ENCODE measurements at places on chromosomes 7 and 10.

DNA sequence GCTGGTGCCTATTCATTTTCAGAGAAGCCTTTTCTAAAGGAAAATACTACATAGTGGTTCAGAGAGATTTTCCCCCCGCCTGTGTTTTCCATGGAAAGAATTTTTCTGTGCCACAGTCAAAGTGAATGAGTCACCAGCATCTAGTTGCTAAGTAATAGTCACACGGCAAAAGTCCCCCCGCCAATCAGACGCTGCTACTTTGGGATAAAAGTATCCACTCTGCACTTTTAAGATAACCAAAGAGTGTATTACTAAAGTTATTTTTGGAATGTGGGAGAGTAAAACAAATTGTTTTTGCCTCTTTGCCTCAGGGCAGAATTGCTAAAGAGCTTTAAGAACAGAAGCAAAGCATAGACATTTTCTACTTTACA, 23.5 kb downstream of the ABLIM1 start:
- no peak for DNase-seq

DNA sequence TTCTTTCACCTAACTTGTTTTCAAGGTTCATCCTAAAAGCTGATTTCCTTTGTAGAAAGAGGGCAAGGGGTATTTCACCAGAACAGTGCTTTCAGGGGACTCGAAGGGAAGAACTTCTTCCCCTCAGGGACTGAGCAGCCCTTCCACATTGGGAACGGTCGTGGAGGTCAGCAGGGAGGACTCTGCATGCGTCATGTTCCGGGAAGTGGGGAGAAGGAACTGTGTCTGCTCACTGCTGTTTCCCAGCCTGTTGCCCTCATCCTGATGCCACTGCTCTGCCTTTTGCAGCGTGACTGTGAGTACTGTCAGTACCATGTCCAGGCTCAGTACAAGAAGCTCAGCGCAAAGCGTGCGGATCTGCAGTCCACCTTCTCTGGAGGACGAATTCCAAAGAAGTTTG, 27.2 kb downstream of the MCM10 start:
- no peak for DNase-seq

GRCh38 chr10:133021116-133021962, 66.4 kb upstream of the ADGRA1 start:
- DNase-seq: no peak

DNA sequence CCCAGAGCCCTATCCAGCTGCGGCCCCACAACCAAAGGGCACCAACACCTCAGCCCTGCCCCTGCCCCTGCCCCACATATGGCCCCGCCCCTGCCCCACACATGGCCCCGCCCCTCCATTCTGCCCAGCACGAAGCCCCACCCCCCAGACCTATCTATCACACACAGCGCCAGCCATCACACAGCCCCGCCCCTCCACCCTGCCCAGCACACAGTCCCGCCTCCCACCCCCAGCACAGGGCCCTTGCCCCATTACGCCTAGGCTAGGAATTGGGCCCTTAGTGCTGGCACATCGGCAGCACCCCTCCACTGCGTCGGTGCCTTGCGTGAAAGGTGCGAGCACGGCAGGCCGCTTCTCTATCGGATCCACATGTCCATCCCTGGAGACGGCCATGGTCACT, 126.8 kb downstream of the MAD1L1 start:
- no peak for DNase-seq

DNA sequence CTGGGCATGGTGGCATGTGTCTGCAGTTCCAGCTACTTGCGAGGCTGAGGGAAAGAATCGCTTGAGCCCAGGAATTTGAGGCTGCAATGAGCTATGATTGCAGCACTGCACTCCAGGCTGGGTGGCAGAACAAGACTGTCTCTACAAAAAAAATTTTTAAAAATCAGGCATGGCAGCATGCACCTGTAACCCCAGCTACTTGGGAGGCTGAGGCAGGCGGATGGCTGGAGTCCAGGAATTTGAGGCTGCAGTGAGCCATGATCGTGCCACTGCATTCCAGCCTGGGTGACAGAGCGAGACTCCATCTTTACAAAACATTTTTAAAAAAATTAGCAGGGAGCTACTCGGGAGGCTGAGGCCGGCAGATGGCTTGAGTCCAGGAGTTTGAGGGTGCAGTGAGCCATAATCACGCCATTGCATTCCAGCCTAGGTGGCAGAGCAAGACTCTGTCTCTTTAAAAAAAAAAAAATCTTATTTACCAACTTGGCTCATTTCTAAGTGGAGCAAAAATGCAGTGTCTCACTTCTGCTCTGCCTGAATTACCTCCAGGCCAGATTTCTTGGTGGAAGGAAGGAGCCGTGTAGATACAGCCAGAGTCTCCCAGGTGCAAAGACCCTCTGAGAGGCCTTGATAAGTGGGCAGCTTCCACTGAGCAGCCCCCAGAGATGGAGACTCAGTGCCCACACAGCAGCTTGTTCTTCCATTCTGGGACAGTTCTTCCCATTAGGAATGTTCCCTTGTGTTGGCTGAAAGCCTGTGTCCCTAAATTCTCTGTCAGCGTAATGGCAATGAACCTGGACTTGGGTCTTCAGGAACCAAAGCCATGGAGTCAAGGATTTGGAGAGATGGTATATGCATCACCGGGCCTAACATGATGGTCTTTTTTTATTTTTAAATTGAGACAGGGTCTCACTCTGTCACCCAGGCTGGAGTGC, 30.0 kb downstream of the GTF2IRD1 start:
- no peak for DNase-seq

GRCh38 chr10:72682638-72683037, 9.3 kb upstream of the MCU start:
- no peak for DNase-seq

DNA sequence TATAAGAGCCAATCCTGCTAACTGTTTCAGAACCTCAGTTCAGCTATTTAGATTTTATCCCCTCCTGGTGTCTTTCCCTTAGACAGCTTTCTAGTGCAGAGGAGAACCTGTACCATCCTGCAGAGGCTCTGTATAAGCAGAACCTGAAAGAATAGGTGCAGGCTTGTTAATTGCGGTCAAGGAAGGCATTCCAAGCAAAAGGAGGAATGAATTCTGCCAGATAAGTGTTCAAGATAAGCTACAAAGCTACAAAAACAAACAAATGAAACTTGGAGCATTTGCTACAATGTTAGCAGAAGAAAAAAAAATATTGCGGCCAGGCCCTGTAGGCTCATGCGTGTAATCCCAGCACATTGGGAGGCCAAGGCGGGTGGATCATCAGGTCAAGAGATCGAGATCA, 32.6 kb upstream of the AGMO start:
- no peak for DNase-seq

- no peak for DNase-seq
Observed at GRCh38 chr10:115827231-115828009, 445.6 kb downstream of the GFRA1 start.

GRCh38 chr10:75358132-75358531, 43.4 kb downstream of the ZNF503 start:
- DNase-seq: no peak

DNA sequence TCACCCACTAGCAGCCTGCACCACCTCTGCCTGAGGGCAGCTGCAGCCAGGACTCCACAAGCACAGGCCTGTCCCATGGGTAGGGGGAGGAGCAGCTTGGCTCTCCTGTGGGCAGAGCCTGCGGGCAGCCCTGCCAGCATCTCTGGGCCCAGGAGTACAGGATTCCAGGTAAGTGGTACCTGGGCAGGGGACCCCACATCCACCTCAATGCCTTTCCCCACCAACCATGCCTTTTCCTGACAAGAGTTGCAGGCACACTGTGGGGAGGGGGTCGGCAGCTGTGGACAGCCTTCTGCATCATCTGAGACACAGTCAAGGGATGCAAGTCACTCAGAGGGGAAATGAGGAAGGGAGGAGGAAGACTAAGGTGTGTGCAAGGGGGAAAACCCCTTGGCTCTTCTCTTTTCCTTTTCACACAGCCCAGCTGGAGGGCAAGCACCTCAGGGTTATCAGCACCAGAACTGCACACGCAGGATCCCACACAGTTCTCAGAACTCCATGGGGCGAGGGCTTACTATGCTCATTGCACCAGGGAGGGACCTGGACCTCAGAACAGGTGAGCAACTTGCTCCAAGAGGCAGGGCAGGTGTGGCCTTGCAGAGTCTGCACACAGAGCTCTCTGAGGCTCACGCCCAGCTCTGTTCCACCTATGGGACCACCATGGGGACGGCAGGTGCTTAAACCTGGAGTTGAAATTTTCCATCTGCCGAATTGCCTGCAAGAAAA, 16.5 kb upstream of the ANTXRL start:
- DNase-seq: no peak

DNA sequence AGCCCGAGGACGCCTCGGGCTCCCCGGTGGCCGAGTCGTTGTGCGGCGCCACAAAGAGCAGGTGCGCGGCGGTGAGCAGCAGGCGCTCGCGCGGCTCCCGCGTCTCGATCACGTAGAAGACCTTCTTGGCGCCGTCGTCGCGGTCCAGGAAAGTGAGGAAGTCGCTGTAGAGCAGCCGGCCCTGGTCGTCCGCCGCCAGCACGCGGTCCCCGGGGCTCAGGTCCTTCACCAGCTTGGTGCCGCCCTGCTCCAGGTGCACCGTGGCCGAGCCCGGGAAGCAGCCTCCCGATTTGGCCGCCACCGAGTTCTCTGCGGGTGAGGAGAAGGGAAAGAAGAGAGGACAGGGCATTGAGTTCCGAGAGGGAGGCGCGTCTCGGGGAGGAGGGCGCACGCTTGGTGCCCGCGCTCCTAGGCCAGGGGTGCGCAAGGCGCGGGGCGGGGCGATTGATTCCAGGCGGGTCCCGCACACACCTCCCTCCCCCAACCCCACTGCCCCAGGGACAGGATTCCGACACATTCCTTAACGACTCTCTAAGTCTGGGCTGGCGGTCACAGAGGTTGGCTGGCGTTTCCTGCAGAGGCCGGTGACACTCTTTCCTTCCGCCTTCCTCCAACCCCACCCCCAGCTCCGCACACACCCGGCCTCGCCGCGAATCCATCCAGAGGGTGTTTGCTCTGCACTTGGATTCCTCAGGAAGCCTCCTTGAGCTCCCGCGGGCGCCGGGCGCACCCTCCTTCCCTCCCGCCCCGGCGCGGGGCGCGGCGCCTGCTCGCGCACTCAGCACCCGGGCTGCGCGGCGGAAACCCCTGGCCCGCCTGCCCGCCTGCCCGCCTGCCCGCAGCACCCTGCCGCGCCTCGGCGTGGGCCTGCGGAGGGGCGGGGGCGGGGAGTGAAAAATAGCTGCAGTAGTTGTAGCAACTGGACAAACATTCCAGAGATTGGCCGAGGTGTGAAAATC, 8.6 kb downstream of the SHH start:
- DNase-seq: no peak

DNA sequence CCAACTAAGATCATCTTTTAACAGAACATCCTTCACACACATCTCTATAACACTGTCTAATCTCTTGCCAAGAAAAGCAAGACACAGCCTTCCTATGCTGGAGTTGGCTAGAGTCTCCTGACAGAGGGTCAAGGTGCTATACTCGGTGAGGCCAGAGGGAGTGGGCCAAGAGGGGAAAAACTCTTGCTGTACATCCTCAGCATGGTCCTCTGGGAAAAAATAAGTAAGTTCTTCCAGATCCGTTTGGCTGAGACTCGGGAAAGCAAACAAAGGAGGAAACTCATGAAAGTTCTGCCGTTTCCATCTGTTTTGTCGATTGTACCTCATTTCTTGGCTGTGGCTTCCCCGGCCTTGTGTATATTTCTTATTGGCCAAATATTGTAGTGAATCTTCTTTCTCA, 33.9 kb downstream of the VWDE start:
- no peak for DNase-seq

- DNase-seq: no peak
Observed at GRCh38 chr10:113045147-113046055, 95.4 kb downstream of the TCF7L2 start.

- no peak for DNase-seq
Observed at GRCh38 chr7:105643384-105643783, 62.1 kb upstream of the EFCAB10 start.

DNA sequence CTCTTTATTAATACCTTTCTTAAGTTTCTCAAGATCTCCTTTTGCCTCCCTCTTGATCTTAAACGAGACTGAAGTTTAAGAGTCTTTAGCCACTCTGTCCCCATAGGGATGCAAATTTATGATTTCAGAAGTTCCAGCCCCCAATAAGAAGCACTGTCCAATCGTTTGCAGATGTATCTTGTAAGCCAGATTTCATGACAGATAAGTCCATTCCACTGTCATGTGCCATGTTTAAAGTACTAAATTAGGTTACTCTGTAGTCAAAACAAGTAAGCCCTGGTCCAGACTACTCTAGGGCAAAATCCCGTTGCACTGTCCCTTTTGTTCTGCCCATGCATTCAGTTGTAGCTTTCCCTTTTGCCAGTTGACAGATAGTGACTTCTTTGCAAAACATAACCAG, 157.2 kb upstream of the KAT6B start:
- DNase-seq: no peak

- DNase-seq: no peak
Observed at GRCh38 chr7:152850420-152850819, 90.9 kb downstream of the ACTR3B start.

DNA sequence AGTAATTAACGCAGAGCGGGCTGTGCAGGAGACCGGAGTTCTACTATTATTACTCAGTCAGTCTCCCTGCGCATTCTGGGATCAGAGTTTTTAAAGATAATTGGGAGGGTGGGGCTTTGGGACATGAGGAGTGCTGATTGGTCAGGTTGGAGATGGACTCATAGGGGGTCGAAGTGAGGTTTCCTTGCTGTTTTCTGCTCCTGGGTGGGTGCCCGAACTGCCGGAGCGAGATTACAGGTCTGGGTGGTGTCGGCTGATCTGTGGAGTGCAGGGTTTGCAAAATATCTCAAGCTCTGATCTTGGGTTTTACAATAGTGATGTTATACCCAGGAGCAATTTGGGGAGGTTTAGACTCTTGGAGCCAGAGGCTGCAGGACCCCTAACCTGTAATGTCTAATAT, 3.9 kb upstream of the LRRC27 start:
- no peak for DNase-seq

DNA sequence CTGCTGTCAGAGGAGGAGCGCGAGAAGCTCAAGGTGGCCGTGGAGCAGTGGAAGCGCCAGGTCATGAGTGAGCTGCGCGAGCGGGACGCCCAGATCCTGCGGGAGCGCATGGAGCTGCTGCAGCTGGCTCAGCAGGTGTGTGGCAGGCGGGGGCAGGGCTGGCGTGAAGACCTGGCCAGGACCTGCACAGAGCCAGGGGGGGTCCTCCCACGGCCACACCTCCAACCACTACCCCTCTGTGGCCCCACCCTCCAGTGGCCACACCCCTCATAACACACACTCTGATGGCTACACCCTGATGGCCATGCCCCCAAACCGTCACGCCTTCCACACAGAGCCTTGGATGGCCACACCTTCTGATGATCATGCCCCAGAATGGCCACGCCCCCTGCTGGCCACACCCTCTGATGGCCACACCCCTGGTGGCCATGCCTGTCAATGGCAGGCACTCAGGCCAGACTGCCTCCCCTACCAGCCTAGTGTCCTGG, 23.4 kb upstream of the DPYSL4 start:
- DNase-seq: peak; percentile 42

GRCh38 chr10:109592391-109592790, 330.9 kb downstream of the XPNPEP1 start:
- no peak for DNase-seq

GRCh38 chr10:80498833-80499741, 38.6 kb upstream of the SH2D4B start:
- DNase-seq: no peak

DNA sequence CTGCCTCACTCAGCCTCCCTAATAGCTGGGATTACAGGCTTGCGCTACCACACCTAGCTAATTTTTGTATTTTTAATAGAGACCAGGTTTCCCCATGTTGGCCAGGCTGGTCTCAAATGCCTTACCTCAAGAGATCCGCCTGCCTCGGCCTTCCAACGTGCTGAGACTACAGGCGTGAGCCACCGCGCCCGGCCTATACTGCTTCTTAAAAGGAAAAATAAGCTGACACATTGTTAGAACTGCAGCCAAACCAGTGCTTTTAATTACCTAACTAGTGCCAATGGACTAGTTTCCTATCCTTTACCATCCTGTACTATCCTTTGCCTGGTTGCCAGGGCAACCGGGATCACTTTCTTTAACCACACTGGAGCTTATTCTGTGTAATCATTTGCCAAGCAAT, 108.0 kb downstream of the LRRTM3 start:
- no peak for DNase-seq
